WTC11 (cell line): ENCODE measurements at places on chromosomes 16 and 17. TPM values are rescaled to one million over a fixed set of nuclear protein-coding genes. Genes with fewer than 3 reads are reported as not detected.

UTS2R gene
- total RNA-seq: 0.46 to 0.76 TPM (median 0.53 TPM) in 3 replicates

MT4 gene
- total RNA-seq: not detected in 3 replicates

UTP4 gene
- total RNA-seq: 71.0 to 85.7 TPM (median 74.4 TPM) in 3 replicates

GRCh38 chr17:44005527-44006271 lies 1.3 kb downstream of the NAGS start:
- peak; percentile 77 for DNase-seq

DNA sequence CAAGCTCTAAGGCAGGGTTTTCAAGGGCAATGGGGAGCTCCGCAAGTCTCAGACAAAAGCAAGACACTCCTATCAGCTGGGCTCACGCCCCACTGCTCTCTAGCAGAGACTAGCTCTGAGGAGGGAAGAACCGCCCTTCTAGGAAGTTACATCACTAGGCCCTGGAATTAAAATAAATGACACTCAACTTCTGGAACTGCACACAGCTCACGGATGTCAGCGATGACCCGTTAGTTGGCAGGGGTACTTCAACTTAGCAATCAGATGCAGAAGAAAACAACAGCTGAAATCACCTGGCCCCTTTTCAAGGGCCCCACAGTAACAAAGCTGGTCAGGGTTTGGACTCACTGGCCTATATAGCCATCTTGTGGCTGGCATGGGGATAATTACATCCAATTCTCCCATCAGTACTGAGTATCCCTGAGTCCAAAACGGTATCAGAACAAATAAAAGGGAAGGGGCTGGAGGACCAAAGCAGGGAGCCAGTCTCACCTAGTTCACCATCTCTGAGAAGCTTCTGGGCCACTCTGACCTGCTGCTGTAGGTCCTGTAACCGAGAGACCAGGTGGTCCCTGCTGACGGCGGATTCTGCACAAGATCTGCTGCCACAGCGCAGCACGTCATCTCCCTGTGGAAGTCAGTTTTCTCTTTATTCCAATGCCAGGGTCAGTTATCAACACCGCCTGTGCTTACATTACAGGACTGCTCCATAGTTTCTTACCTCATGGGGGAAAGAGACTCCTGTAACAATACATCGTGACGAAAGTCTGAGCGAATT lies 22.2 kb downstream of the SERPINF1 start:
- no peak for DNase-seq

GRCh38 chr16:83365166-83365565 lies 442.6 kb upstream of the HSBP1 start:
- DNase-seq: no peak

GRCh38 chr17:68560966-68561720 lies 40.0 kb downstream of the FAM20A start:
- DNase-seq: no peak

- no peak for DNase-seq
Measured at GRCh38 chr17:13484020-13484419, 117.7 kb downstream of the HS3ST3A1 start.

- DNase-seq: no peak
Measured at GRCh38 chr16:18041864-18042834, 294.4 kb downstream of the NPIPA8 start.
